ENCODE measurements at places on chromosomes 13 and 19.

GRCh38 chr13:32023698-32024097 is 7.9 kb upstream of the FRY start:
- no peak for DNase-seq

GRCh38 chr13:109389892-109390345 is 396.5 kb downstream of the IRS2 start:
- DNase-seq, result no peak

GRCh38 chr13:29513981-29514719 is 81.3 kb downstream of the SLC7A1 start:
- DNase-seq, result no peak

DNA sequence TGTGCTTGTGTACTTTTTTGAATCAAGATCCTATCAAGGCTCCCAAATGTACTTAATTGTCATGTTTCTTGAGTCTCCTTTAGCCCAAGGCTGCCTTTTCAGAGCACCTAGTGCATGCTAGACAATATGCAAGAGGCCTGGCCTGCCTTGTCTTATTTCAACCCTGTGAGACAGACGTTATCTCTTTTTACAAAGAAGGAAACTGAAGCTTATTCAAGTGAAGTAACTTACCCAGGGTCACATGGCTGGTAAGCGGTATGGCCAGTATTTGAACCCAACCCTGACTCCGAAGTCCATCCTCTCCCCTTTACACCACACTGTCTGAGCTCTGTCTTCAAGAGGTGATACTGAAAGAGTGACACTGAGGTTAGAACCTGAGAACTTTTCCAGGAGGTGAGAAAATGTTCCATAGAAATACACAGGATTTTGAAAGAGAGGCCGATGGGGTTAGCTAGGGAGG is 505.1 kb downstream of the FOXO1 start:
- no peak for DNase-seq

GRCh38 chr13:25203127-25203740 is 31.1 kb upstream of the AMER2 start:
- DNase-seq, result no peak

DNA sequence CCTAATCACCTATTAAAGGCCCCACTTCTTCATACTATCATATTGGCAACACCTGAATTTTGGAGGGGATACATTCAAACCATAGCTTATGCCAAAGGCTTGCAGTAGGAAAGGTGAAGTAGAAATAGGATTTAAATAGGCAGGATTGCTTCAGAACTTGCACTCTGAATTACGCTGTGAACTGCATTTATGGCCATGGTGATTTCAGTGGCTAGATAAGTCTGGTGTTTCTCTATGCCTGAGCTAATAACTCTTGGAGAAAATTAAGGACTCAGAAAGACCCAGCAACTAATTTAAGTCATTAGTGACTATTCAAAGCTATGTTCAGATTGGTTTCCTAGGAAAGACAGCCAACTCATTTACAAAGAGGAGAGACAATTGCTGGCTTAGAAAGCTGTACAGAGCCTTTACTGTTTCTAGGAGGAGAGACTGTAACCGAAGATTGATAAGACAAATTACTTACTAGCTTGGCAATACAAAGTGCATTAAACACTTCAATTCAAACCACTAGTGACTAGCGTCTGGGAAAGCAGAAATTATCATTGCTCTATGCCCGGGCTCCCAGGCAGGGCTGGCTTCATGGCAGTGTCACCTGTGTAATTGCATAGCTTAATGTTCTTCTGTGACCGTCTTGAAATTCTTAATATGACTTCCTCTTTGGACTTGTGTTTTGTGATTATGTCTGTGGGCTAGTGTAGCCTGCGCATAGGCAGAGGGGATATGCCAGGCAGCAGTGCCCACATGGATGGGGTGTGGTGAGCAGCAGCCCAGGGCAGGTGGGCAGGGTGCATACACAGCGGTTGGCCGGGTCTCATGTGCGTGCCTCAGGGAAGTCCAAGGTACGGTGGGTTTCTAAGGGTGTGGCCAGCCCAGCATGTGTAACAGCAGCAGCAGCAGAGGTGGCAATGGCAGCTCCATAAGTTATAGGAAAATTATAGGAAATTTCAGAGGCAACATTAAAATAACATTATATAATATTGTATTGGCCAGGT is 60.1 kb downstream of the KL start:
- DNase-seq, result no peak
